ENCODE measurements at places on chromosomes 1 and 21.

- no peak for DNase-seq
Observed at GRCh38 chr1:62311473-62311943, 7.7 kb downstream of the KANK4 start.

DNA sequence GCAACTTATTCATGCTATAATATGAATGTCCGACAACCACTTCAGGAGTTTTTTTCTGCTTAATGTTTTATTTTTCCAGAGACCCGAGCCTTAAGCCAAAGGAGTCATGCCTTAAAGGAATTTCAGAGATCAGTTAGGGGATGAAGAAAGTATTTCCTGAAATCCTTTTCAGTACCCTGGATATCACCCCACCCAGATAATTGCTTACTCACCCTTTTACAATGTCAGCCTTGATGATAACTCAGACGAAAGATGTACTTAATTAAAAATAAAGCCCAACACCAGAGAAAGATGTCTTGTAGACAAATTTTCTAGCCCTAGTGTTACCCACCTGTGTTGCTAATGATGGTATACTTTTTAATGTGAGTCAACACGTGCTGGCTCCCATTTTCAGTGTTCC is 124.1 kb downstream of the XCL2 start:
- DNase-seq = no peak

GRCh38 chr1:54002544-54003248 is 15.3 kb downstream of the LDLRAD1 start:
- DNase-seq = no peak

GRCh38 chr1:91124989-91125417 is 103.2 kb upstream of the ZNF644 start:
- peak; percentile 28 for DNase-seq

DNA sequence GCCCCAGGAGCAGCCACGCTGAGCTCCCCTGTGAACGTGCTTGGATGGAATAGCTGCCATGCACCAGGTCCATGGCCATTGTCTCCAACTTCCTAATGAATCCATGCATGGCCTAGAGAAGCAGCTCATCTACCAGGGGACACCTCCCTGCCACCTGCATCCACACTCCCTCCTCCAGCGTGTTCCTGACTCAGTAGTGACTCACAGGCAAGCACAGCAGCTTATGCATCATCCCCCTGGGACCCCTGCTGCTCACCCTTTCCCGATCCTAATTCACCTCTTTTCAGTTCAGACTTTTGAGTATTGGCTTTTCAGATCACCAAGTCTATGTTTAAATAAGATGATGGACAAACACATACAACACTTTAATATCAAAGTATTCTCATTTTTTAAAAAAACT is 39.9 kb upstream of the TADA1 start:
- no peak for DNase-seq

- no peak for DNase-seq
Observed at GRCh38 chr1:183723571-183723970, 70.5 kb upstream of the APOBEC4 start.

GRCh38 chr1:169676001-169676400 is 35.4 kb downstream of the SELL start:
- DNase-seq = no peak

DNA sequence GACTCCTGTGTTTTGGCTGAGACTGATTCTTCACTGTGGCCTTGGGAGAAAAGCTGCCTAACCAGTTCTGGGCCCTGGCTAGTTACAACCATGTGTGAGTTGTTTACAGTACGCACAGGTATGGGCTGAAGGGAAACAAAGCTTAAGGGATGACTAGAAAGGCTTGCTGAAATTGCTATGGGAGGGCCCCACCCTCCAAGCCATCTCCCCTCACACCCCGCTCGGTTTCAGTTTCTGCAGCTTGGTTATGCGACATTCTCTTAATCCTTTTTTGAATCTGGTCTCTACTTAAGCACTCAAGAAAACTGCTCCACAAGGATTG is 43.1 kb downstream of the PBX1 start:
- DNase-seq = no peak

GRCh38 chr1:21704145-21704544 is 35.0 kb upstream of the RAP1GAP start:
- no peak for DNase-seq

DNA sequence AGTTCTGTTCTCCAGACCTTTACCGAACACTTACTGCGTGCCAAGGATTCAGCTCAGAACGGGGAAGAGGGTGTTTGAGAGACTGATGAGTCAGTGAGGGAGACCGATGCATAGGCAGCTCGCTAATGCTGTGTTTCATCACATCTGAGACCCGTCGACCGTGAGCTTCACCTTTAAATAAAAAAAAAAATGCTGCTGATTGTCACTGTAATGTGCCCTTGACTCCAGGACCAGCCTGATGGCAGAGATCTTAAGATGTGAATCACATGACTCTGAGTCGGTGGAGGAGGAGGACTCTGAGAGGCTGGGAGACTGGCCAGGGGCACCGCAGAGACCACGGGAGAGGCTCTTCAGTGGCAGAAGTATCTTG is 28.8 kb downstream of the SPSB1 start:
- no peak for DNase-seq

GRCh38 chr1:73907051-73907450 is 290.9 kb downstream of the LRRIQ3 start:
- DNase-seq = no peak

GRCh38 chr1:112110031-112110430 is 120.6 kb upstream of the KCND3 start:
- DNase-seq = no peak

DNA sequence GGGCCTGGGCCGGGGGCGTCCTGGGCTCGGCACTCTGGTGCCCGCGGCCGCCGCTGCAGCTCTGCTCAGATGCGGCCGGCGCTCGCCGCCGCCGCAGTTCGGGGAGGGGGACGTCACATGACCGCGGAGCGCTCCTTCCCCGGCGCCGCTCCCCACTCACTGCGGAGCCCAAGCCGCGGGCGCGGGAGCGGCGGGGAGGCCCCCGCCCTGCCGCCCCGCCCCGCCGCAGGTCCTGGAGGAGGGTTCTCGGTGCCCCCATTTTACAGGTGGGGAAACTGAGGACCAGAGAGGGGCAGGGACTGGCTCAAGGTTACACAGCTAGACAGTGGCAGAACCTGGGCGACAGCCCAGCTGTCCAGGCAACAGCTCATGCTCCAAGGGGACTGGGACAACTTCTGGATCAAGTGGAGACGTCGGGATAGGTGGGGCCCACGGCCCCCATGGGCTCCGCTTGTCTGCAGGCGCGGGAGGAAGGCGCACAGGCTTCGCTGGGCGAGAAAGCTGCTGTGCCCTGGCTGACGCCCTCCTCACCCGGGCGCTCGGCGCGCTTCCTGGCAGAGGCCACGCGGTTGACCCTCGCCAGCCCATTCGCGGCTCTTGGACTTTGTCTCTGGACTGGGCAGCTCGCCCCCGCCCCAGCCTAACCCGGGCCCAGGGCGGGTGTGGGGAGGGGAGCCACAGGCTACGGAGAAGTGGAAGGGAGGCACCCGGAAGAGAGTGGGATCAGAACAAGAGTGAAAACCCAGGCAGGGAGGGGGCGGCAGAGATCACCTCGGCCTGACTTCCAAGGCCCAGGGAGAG is at the start of gene RAP1GAP:
Gene RAP1GAP, minus strand, starts transcription at position 100 of the 801 bp plus-strand sequence. CDS start 49,325 bp downstream, outside the sequence.
- DNase-seq = peak; percentile 36

- no peak for DNase-seq
Observed at GRCh38 chr1:46596036-46596435, 8.0 kb downstream of the MKNK1 start.

GRCh38 chr1:167145965-167146364 is 52.1 kb downstream of the STYXL2 start:
- no peak for DNase-seq

GRCh38 chr1:184640505-184640904 is 114.2 kb downstream of the EDEM3 start:
- DNase-seq = no peak

DNA sequence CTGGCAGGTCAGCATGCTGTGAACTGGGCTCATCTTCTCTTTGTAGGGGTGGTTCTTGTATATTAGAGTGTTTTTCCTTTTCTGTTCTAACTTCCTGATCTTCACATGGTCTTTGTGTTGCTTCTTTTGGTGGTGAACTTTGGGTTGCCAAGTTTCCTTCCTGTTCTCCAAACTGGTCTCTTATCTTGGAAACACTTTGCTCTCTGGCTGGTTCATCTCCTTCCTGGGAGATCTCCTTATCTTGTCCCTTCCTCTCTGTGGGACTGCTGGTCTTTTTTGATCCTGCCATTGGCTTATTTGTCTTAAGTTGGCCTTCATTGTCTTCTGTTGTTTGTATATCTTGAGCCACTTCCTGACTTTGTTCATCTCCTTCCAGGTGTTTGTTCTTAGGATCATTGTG is 2.1 kb downstream of the TCHHL1 start:
- DNase-seq = no peak

- DNase-seq = no peak
Observed at GRCh38 chr1:163227126-163227525, 24.4 kb upstream of the RGS5 start.

DNA sequence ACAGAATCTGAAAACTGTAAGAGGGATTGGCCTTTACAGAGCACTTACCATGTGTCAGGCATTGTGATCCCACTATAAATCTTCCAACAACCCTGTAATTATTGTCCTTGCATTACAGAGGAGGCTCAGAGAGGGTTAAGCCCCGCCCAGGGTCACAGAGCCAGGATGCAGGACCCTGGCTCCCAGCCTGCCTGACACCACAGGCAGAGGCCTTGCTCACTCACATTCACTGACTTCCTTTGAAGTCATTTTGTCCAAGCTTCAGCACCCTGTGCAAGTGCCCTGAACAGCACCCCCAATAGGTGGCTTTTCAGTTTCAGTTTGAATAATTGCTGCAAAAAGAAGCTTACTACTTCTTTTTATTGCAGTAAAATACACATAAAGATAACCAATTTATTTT is 256.8 kb upstream of the NFIA start:
- no peak for DNase-seq

DNA sequence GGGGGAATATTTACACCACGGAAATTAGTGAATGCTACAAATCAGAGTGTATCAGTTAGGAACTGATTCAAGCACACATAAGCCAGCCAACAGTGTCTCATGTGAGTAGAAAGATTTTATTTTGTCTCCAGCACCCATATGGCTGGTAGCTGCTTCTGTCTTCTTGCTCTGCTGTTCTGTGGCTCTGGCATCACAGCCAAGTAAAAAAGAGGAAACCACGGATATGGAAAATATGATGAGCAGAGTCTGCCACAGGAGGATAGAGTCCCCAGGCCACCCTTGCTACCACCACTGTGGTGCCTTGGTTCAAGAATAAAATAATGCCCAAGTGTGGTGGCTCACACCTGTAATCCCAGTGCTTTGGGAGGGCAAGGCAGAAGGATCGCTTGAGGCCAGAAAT is 53.6 kb upstream of the SPOCD1 start:
- no peak for DNase-seq

DNA sequence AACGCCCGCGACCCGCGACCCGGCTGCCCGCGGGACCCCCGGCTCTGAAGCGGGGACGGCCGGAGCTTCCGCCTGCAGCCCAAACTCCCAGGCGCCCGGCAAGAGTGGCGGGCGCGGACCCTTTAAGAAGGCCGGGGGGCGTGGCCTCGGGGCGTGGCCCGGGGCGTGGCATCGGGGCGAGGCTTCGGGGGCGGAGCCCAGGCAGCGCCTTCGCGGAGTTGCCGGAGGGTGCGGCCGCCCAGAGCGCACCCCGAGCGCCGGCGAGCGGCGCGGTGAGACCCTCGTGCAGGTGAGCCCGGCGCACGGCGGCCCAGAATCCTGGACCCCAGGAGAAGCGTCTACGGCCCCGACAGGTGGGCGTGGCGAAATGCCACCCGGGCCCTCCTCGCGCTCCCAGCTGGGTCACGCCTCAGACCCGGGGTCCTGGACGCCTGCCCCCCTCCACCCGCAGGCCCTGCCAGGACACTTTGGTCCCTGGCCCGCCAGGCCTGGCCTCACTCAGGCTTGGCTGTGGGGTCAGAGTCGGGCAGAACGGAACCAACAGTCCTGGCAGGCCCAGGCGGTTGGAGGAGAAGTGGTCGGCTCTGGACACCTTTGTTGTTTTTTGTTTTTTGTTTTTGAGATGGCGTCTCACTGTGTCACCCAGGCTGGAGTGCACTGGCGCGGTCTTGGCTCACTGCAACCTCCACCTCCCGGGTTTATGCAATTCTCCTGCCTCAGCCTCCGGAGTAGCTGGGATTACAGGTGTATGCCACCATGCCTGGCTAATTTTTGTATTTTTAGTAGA is 14.4 kb downstream of the RNF223 start:
- DNase-seq = peak; percentile 82

DNA sequence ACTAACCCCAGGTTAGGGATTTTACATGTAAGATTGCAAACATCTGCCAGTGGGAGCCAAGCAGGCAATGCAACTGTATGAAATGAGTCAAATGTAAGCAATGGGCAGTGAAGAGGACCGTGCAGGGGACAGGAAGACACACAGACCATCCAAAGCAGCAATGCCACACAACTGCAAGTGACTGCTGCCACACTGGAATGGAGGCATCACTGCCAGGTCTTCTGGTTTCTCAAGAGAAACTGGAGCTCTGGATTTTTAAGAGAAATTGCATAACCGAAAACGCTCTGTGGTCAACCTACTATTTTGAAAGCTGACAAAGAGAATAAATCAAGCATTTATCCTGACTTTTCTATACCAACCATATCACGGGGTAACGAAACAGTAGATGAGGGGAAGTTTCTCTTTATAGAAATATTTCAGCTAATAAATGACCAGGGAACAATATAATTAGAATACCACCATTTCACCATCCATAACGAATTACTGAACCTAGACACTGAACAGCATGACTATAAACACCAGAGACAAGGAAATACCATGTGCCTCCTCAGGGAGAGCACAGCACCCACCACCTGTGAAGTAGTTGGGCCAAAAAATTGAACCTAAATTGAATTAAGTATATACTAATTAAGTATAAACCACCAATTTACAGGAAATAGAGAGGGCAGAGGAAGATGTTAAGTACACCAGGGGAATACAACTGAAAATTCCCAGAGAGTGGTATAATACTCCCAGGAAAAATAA is 4.4 kb downstream of the AK2 start:
- DNase-seq = no peak

- DNase-seq = no peak
Observed at GRCh38 chr1:243723458-243724043, 126.5 kb downstream of the AKT3 start.

GRCh38 chr1:214979191-214979590 is 103.3 kb upstream of the KCNK2 start:
- no peak for DNase-seq

DNA sequence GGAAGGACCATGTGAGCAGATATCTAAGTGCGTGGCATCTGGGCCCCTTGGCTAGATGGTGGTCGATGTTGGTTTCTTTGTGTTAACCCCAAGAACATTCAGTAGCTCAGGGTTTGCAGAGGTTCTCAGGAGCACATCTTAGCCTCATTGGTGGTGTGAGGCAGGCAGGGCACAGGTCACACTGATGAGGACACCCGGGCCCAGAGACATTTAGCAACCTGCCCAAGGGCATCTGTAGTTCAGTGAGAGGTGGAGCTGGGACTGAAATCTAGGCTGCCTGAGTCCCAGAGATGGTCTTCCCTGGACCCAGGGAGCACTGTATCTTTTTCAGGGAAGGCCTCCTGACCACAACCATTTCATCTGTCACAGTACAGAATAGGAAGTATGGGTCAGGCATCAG is 859 bp upstream of the SLC5A9 start:
- DNase-seq = no peak

Data from T-helper 1 cell (primary cell).